ENCODE measurements at places on chromosomes 2 and 18. TPM values are rescaled to one million over a fixed set of nuclear protein-coding genes. Genes with fewer than 3 reads are reported as not detected.

Gene DGKD
- total RNA-seq = 37.3 TPM

DNA sequence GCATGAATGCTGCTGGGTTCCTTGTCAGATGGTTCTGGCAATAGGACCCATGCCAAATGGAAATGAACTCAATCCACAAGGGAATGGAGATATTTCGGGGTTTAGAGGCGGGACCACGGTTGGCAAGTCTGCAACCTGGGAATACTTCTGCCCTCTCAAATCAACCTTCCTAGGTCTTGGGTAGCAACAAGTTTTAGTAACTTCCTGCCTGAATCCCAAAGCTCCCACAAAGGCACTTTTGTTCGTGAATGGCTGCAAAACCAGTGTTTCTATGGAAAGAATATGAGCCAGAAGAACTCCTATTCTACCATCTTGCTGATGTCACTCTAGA is 790.1 kb upstream of the SLC8A1 start:
- no peak for DNase-seq

GRCh38 chr2:2159336-2159735 is 171.7 kb downstream of the MYT1L start:
- no peak for DNase-seq

DNA sequence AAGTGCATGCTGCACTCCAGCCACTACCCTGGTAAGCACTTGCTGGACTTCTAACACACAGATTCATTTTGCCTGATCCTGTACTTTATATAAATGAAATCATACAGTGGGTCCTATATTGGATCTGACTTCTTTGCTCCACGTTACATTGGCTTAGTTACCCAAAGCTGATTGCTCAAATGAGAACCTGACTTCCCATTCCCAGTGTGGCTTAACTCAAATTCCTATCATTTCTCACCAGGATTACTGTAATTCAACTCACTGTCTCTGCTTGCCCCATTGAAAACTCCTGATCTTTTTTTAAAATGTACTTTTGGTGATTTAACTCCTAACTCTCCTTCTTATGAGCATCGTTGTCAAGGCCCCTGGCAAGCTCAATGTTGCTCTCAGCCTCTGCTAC is 1.4 kb downstream of the RSAD2 start:
- no peak for DNase-seq

- no peak for DNase-seq
Measured at GRCh38 chr2:232447091-232447620, 8.8 kb upstream of the ALPI start.

- DNase-seq = no peak
Measured at GRCh38 chr18:8139127-8139527, 470.1 kb upstream of the RAB12 start.

DNA sequence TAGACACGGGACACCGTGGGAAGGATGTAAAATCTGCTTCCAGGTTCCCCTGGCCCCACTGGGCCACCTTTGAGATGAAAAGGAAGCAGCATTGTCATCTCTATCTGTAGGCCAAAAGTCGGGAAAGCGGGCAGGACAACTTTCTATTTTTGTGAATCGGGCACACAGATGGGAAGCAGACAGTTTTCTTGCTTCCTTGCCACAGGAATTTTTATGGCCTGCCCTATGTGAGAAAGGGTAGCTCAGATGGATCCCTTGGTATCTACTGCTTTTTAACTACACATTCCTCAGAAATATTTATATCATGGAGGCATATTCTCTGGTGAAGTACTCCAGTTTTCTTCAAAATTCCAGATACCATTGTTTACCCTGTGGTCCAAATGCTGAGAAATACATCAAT is 735.5 kb downstream of the CBLN2 start:
- no peak for DNase-seq

DNA sequence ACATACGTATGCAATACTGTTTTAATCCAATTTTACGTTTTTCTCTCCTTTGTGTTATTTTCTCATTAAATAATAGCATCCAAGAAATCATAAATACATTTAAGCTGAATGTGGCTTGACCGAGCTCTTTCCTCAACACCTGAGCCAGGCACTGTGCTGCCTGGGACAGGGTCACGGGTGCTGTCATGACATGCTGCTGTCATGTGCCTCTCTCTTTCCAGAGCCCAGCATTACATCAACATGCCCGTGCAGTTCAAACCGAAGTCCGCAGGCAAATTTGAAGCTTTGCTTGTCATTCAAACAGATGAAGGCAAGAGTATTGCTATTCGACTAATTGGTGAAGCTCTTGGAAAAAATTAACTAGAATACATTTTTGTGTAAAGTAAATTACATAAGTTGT is 94.1 kb upstream of the LDLRAD4 start:
- DNase-seq = no peak

- DNase-seq = no peak
Measured at GRCh38 chr2:161825429-161825828, 201.2 kb downstream of the SLC4A10 start.

DNA sequence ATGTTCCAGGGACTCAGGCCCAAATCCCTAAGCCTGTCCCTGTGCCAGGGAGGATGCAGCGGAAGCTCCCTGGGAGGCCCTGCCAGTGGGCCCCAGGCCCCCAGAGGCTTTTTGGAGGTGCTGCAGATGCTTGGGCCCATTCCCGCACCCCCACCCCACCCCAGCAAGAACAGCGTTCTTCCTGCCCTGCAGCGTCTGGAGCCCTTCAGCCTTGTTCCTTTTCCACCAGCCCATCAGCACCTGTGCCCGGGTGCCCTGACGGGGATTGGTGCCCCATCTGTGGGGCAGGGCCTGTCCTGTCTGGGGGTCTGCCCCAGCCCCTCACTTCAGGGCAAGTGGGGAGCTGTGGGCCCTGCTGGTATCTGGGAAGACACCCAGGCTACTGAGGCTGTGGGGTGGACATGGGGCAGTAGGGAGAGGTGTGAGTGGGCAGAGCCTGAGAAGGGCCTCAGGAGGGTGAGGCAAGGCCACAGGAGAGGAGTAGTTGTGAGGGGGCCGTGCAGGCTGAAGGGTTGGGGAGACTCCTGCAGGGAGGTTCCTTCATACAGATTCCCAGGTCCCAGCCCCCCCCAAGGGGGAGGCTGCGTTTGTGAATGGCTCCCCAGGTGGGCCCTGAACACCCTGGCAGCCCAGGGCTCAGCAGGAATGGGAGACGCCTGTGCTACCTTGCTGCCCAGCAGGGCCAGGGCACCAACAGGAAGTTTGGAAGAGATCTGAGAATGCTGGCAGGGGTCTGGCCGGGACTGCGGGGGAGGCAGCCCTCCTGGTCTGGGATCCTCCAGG is 2.4 kb downstream of the RNPEPL1 start:
- no peak for DNase-seq

DNA sequence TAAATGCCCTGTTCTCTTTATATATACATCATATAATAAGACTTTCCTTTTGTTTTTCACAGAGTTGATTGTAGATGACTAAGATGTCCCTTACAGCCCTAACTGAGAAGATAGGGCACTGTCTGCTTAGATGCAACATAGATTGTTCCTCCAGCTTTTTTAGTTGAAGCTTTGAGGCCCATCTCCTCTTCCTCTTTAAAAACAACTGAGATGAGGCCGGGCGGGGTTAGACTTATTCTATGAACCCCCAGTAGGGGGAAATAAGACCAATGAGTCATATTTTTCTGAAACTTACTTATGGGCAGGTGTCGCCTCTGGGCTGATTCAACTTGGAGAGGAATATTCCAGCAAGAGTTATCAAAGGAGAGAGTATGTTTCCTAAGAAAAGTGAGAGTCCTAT is 84.6 kb downstream of the FBXO15 start:
- no peak for DNase-seq

Data from breast epithelium (tissue), 4 donors.